ENCODE measurements at places on chromosomes 6 and 20. TPM values are rescaled to one million over a fixed set of nuclear protein-coding genes. Genes with fewer than 3 reads are reported as not detected.

GRCh38 chr6:4250645-4251044, 115.3 kb upstream of the ECI2 start:
- no peak for DNase-seq

DNA sequence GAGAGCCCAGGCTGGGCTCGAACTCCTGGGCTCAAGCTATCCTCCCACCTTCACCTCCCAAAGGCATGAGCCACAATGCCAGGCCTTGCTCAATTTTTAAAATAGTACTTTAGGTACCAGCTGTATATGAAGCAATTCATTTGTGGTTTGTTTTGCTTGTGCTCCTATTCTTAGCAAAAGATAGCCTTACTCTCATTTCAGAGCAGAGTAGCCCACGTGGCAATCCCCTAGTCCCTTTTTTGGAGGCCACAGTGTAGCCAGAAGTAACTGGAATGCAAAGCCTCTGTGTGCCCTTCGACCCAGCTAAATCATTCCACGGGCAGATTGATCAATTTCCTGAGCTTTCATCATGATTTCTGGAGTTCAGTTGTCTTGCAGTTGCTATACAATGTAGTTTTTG, 372.2 kb downstream of the NRN1 start:
- peak; percentile 17 for DNase-seq

PTGIS gene
- total RNA-seq, result 1,011 TPM

GRCh38 chr6:112233847-112234246, 20.5 kb downstream of the LAMA4 start:
- peak; percentile 97 for DNase-seq

GRCh38 chr6:76594109-76594508, 521.6 kb upstream of the IMPG1 start:
- DNase-seq, result no peak

PRSS16 gene
- not detected for total RNA-seq

DNA sequence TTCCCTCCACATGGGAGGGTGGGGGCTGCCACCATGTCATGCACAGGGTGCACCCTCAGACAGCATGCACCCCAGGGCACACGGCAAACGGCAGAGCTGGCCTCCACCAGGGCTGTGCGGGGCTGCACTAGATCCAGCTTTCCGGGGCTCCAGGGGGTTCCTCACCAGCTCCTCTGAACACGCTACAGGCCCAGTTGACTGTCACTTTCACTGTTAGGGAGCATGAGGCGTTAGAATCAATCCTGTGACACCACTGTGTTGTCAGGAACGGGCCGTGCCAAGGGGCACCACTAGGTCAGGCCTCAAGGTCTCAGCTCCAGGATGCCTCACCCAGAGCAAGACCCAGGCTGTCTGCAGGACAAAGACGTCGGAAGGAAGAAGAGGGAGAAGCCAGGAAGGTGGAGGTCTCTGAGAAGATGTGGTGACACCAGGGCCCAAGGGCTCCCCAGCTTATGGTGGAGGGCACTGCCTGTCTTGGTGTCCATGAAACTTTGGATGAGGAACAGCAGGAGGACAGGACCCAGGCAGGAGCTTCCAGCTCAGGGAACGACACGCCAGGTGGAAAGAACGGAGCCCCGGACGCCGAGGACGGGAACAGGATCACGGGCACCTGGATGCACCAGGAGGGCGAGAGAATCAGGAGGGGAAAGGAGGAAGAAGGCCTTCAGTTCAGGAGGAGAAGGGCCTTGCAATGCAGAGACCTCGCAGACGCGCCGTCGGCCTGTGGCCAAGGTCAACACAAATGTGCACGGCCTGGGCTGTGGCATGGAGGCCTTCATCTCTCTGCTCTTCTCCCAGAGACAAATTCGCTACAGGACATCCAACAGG, 49.5 kb downstream of the YTHDF1 start:
- DNase-seq, result no peak

- DNase-seq, result no peak
Measured at GRCh38 chr6:1130709-1131108, 181.2 kb upstream of the FOXQ1 start.

CD24 gene
- 4.5 TPM for total RNA-seq

- DNase-seq, result no peak
Measured at GRCh38 chr6:119934816-119935215, 585.3 kb upstream of the MAN1A1 start.

MEP1A gene
- total RNA-seq, result not detected

GRCh38 chr6:128491610-128492206, 28.7 kb downstream of the PTPRK start:
- DNase-seq, result peak; percentile 79

DNA sequence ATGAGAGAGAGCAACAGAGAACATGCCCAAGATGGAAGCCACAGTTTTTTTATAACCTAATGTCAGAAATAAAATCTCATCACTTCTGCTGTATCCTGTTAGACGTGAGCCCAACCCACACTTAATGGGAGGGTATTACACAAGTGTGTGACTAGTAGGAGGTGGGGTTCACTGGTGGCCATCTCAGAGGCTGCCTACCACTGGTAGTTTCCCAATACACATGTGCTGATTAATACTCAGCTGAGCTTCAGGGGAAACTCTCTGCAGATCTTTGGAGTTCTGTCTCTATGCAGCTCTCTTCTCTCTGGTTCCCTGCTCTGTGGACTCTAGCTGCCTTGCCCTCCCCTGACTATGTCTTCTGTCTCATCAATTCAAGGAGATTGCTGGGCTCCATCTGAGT, 35.7 kb downstream of the CNBD2 start:
- DNase-seq, result no peak

DNA sequence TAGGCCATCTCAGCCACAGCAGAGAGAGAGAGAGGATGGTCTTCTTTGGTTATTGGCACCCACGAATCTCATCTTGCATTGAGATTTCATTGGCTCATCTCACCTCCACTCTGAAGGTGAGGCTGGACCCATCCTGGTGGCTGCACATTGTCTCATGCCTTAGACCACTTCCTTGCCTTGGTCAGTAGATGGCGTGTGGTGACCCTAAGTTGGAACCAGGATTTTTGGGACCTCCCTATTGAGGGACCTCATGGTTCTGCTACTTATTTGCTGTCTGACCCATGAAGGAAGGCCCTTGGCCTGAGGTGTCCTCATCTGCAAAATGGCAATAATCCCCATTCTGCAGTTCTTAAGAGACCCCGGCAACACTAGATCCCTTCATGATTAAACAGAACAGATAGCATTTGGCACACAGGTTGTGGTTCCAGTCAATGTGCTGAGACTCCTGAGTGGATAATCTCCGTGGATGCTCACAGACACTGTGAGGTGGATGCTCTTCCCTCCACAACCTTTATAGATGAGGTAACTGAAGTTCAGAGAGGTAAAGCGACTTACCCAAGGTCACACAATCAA, 21.5 kb upstream of the AAR2 start:
- peak; percentile 37 for DNase-seq

GSS gene
- 47.8 TPM for total RNA-seq

- DNase-seq, result no peak
Measured at GRCh38 chr6:64155063-64155462, 519.5 kb downstream of the PHF3 start.

MARCKS gene
- total RNA-seq, result 122 TPM

- DNase-seq, result no peak
Measured at GRCh38 chr6:86916393-86916792, 20.9 kb upstream of the HTR1E start.

DNA sequence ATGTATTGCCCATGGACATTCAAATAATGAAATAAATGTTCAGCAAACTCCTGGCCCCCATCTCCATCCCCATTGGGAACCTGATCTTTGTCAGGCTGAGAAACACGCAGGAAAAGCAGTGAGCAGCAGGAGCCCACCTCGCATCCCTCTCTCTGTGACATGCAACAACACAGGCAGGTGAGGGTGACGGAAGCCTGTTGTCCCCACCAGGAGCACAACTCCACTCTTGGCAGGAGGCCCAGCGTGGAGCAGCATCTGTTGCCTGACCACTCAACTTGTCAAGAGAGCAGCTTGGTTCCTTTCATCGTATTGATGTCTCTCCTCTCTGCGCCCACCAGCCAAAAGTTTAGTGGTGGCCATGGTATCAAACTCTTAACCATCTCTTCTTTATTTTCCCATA, 586.9 kb upstream of the ARID1B start:
- no peak for DNase-seq

CLVS2 gene
- not detected for total RNA-seq

- DNase-seq, result no peak
Measured at GRCh38 chr20:3461911-3462677, 8.7 kb upstream of the ATRN start.

CFAP206 gene
- 0.27 TPM for total RNA-seq

DNA sequence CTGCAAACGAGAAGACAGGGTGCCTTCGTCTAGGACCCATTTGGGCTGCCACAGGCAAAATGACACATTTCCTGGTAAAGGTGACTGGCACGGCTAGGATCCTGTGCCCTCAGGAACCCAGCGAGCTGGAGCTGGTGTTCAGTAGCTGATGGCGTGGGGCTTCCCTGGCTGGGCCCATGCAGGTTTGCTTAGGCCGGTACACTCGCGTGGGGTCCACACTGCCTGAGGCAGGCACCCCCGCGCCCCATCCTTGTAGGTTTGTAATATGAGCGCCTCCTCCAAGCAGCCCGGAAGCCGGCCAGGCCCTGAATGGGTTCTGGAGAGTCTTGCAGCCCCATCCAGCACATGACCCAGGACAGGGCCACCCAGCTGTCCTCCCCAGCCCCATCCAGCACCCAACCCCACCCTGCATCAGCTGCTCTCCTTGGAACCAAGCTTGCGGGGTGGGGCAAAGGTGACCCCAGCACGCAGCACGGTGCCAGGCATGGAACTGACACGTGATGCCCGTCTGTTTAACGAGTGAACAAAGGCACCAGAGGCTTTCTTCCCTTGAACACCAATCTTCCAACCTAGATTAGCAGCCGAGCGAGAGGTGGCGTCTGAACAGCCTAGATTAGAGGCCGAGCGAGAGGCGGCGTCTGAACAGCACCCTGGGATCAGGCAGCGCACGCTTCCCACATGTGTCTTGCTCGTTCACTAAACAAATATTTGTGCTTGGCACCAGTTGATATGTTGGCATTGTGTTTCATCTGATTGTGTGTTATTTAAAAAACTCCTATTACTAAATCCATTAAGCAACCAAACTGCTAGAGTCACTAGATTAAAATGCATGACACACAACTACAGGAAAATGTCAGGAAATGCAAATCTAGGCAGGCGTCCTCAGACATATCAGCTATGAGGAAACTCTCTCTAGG, 112.1 kb downstream of the DLL1 start:
- peak; percentile 69 for DNase-seq

CDSN gene
- not detected for total RNA-seq

EPPIN gene
- total RNA-seq, result not detected

DNA sequence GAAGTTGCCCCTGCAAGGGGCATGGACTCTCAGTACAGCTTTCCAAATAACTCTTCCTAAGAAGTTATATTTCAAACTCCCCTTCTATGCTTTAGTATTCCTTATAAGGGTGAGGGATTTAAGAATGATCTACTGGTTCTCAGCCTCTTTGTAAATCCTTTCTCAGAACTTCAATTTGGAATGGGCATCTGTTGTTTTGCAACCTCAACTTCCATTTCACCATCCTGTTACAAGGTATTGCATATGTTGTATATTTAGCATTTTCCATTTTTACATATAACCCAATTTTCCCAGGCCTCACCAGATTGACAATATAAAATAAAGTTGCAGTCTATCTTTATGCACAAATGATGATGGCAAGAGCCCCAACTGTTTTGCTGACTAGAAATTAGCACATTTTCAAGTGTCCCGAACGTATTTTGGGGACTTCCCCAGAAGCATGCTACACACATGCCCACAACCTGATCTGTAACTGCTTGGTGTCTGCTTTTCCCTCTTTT, 154.9 kb upstream of the CARMIL1 start:
- no peak for DNase-seq

HMGCLL1 gene
- total RNA-seq, result not detected
